SK-N-DZ (cell line): ENCODE measurements at places on chromosomes 7 and 10.
A peak's percentile ranks its signal among the peaks of the same experiment; 100 is the strongest.

DNA sequence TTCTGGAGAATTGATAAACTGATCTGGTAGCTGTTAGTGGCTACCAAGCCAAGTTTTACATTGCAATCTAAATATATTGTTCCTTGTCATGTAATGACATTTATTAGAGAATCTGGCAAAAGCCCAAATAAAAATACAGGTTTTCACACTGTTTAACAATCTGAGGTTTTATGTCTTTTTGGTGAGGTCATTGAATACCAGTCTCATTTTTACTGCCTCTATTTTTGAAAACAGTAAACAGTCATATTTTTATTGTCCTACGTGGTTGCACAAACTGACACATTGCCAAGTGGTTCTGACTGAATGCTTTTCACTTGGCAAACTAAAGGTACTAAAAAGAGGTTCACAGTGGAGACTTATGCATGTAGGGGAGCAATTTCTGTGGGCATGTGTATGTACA, 157.5 kb downstream of the PRKG1 start:
- no peak for DNase-seq

- DNase-seq, result no peak
Observed at GRCh38 chr7:16813232-16813616, 8.4 kb upstream of the AGR2 start.

DNA sequence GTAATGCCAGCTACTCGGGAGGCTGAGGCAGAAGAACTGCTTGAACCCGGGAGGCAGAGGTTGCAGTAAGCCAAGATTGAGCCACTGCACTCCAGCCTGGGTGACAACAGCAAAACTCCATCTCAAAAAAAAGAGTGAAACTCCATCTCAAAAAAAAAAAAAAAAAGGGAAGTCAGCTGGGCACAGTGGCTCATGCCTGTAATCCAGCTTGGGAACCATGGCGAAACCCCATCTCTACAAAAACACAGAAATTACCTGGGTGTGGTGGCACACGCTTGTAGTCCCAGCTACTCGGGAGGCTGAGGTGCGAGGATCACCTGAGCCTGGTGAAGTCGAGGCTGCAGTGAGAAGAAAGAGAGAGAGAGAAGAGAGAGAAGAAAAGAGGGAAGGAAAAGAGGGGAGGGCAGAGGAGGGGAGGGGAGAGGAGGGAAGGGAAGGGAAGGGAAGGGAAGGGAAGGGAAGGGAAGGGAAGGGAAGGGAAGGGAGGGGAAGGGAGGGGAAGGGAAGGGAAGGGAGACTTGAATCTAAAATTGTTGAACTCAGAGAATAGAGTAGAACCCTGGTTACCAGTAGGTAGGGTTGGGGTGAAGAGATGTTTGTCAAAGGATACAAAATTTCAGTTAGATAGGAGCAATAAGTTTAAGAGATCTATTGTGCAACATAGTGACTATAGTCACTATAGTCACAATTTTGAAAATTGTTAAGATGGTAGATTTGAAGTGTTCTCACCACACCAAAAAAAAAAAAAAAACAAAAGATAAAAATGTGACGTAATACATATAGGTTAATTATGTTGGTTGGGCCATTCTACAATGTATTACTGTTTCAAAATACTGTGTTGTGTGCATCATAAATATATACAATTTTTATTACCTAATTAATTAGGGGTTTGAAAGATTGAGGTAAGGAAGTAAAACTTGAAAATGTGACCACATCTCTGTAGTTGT, 2.5 kb downstream of the SLC16A9 start:
- no peak for DNase-seq

DNA sequence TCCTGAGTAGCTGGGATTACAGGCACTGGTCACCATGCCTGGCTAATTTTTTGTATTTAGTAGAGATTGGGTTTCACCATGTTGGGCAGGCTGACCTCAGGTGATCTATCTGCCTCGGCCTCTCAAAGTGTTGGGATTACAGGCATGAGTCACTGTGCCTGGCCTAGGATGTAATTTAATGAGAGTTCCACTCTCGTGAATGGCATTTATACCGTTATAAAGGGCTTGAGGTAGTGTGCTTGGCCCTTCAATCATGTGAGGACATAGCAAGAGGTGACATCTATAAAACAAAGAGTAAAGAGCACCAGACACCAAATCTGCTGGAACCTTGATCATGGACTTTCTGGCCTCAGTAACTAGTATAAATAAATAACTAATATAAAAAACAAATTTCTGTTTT, 93.5 kb upstream of the PPP1R9A start:
- DNase-seq, result no peak

GRCh38 chr10:43461950-43462349, 25.0 kb downstream of the ZNF487 start:
- DNase-seq, result peak; percentile 77

GRCh38 chr10:113473851-113474250, 79.0 kb upstream of the HABP2 start:
- DNase-seq, result no peak

- no peak for DNase-seq
Observed at GRCh38 chr7:2633538-2634266, 1.9 kb downstream of the TTYH3 start.

- DNase-seq, result no peak
Observed at GRCh38 chr7:141387521-141388217, 163.5 kb upstream of the AGK start.

DNA sequence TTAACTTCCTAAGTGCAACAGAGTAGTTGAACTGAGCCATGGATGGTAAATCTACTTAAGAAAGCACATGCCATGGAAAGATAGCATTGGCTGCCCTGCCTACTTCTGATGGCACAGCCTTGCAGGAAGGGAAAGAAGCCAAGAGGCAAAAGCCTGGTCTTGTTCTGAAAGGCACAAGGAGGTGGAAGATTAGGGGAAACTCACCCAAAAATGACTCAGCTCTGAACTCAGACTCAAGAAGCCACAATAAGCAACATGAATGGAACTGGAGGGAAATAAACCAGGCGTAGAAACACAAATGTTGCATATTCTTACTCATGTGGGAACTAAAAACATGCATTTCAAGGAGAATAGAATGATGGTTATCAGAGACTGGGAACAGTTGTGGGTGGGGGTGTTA, 20.8 kb upstream of the ALOX5 start:
- no peak for DNase-seq
